ENCODE measurements at places on chromosomes 1 and 21.

- no peak for DNase-seq
These were observed 21.4 kb upstream of the LRRN2 start for GRCh38 chr1:204706838-204707509.

- DNase-seq = no peak
These were observed 170.3 kb downstream of the CAMTA1 start for GRCh38 chr1:6955357-6956094.

- DNase-seq = no peak
These were observed 109.0 kb downstream of the HIVEP3 start for GRCh38 chr1:41809692-41810091.

DNA sequence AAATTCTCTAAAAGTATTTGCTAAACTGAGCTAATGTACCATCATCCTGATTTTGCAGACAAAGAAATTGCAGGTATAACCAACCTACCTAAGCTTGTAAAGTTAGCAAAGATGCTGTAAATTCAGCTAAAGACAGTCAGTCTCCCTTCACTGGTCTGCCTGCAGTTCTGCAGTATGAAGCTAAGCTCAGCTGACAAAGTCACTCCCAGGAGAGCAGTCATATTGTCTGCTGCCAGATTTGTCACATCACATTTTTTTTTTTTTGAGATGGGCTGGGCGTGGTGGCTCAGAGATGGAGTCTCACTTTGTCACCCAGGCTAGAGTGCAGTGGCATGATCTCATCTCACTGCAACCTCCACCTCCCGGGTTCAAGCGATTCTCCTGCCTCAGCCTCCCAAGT is 8.9 kb upstream of the CMPK1 start:
- DNase-seq = no peak

DNA sequence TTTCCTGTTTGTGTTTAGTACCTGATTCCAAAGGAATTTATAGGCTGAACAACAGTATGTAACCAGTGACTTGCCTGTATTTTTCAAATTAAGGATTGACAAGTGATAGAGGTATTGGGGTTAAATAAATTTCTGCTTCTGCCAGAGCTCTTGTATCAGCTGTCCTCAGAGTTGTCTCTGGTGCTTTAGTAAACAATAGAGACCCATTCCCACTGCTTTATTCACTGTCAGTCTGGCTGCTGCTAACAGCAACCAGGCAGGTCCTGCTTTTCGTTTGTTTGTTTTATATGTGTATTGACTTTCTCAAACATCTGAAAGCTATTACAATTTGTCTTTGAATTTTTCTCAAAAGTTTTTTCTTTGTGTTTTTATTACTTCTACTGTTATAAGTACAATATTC is 76.1 kb downstream of the OLFM3 start:
- DNase-seq = no peak

DNA sequence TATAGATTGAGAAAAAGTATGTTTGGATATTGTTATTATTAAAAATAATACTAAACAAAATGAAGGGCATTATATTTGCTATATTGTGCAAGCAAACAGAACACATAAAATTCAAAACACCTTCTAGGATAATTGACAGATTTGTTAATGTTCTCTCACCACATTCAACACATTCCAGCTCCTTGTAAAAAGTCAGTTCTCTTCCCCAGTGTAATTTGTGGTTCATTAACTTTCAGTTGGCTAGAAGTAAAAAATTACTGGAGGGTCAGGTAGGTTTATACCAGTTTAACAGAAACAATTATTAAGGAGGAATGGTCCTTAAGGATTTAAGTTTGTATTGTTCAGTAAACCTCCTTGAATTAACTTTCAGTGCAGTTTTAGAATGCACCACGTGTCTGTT is 1235.3 kb upstream of the ADGRL2 start:
- no peak for DNase-seq

DNA sequence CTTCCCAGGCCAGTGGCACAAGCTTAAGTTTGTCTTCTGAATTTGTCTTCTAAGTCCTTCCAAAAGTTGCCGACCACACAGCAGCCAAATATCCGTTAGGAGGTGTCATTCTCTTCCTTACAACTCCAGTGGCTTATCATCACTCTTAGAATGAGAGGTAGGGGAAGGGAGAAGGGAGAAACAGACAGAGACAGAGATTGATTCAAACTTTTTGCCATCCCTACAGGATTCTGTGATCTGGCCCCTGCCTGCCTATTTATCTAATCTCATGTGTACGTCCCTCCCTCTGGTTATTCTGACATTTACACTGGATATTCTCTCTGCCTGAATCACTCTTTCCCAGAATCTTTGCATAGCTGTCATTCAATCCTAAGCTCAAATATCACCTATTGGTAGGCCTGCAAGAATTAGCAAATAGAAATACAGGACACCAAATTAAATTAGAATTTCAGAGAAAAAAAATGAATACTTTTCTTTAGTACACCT is 488 bp upstream of the GNL2 start:
- DNase-seq = no peak

- DNase-seq = no peak
These were observed 181.6 kb downstream of the PTPRU start for GRCh38 chr1:29417971-29418370.
